ENCODE measurements at places on chromosomes 1 and 21.
A peak's percentile ranks its signal among the peaks of the same experiment; 100 is the strongest.

DNA sequence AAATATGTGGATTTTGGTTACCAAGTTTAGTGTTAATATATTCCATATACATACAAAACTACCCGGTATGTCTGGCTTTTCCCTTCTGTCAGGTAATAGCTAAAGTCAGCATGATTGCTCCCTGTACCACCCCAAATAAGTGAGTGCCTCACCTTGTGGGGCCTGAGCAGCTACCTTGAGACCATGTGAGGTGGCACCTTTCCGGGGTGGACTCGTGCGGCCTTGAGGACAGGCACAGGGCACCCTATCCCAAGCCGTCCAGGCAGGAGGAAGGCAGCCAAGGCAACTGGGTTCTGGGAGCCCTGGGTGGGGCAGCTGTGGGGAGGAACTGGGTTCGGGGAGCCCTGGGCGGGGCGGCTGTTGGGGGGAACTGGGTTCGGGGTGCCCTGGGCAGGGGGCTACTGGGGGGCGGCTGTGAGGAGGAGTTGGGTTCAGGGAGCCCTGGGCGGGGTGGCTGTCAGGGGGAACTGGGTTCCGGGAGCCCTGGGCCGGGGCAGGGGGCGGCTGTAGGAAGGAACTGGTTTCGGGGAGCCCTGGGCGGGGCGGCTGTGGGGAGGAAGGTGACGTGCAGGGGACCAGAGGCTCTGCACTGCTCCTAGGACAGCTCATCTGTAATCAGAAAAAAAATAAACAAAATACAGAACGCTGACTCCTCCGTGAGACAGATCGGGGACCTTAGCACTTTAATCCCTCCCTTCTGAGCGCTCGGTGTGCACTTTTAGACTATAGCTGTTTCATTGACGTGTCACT lies 63.3 kb downstream of the POFUT2 start:
- DNase-seq: no peak

DNA sequence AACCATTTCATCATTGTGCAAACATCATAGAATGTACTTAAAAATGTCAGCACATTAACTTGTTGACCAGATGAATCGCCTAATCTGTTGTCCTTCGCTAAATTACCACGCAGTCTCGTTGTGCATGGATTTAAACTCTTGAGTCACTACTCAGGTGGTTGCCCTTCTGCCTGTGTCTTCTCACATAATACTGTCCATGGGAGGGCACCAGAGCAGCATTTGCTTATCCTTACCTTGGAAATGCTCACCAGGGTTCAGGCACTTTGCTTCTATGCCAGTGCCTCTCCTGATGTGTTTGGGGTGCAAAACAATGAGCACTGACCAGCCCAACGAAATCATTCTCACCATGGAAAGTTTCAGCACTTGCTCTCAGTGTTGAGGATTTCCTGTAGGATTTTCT lies 559.9 kb downstream of the RWDD3 start:
- DNase-seq: no peak

DNA sequence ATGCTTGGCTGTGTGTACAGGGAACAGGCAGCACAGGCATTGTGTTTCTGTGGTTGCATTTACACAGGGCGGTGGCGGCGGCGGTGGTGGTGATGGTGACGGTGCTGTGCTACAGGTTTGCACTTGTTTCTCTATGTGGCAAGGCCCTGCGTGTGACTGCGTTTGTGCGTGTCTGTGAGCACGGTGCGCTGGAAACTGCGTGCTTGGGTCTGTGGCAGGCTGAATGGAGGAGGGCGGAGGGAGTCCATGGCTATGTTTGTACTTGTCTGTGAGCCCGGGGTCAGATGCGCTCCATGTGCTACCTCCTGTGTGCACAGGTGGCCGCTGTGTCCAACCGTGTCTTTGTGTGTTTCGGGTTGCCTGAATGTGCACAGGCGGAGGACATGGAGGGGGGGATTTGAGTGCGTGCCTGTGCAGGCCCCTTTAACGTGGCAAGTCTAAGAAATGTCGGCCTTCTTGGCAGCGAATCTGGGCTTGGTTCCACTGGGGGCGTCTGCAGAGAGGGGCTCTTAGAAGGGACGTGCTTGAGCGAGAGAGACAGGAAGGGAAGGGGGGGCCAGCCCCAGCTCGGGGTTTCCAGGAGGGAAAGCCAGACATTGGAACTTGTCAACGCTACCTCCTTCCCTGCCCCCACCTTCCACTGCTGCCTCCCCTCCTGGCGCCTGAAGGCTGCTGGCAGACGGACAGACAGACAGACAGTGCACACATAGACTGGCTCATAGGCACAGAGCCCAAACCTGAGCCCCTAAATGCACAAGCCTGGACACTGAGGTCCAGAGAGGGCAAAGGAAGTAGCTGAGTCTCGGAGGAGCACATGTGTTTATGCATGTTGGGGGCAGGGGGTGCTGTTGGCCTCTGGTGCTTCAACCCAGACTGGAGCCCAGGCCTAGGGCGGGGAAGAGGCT lies 32.7 kb upstream of the WASF2 start:
- DNase-seq: no peak

GRCh38 chr21:18244671-18245463 lies at the start of gene CHODL:
CHODL (plus strand) TSS chr21:18244833; CDS start chr21:18245224, 391 bp downstream.
- DNase-seq: peak; percentile 12

GRCh38 chr1:220454155-220454777 lies 73.7 kb upstream of the MARK1 start:
- DNase-seq: no peak

DNA sequence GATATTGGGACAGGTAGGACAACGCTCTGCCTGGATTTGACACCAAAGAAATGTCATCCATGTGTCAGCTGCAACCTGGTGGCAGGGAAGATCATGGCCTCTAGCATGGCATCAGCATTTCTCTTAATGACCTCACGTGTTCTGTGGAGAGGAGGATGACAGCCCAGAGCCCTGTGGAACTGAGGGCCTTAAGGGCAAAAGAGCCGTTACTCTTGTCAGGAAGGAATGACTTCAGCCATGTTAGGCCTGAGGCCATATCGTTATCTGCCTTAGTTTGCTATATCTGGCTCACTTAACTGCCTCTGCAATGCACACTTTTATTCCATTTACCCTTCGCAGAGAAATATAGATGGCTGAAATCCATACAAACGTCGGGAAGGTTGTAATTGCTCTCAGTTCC lies 83.2 kb upstream of the PBX1 start:
- no peak for DNase-seq

DNA sequence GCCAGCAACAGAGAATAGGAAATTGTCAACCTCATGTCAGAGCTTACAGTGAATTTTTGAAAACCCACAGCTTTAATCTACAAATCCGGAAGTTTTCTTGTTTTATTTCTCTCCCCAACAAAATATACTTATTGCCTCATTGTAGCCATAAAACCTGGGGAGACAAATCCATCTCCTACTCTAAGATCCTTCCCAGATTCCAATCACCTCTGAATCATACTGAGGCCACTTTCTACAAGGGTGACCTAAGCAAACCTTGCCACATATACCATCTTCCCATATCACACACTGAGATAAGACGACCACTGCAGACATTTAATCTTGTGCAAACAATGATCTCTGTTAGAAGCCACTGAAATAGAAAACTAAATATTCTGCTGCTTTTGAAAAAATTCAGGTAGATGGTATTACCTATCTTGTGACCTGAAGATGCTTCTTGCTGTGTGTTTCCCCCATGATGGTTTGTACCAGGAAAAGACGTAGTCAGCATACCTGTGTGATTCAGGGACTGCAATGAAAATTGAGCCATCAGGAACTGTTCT lies 171.5 kb upstream of the DUSP10 start:
- no peak for DNase-seq

- DNase-seq: no peak
These were observed 68.3 kb upstream of the RC3H1 start for GRCh38 chr1:174090471-174090870.

Measured in HAP-1 (cell line).